Inflammatory macrophage treated with lipopolysaccharide for 4 hours (primary cell): ENCODE measurements at places on chromosomes 12 and 14.

- peak; percentile 17 for DNase-seq
These were observed at the start of gene TPH2 for GRCh38 chr12:71938728-71939385. Gene TPH2 (plus strand): TSS chr12:71938845. CDS start chr12:71938987, 142 bp downstream.

DNA sequence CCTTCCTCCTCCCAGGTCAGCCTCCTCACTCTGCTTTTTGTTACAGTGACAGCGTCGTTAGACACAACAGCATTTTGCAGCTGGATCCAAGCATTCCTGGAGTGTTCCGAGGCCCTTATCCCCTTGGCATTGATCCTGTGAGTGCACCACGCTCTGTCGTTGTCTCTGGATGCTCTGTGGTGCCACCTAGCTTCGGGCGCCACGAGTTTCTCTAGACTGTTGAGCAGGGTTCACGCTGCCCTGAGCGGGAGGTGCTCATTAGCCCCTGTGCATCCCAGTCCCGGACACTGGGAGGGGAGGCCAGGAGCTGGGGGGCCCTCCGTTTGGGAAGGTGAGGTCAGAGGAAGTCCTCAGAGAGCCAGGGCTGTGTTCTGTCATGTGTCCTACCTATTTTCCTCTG lies 17.3 kb upstream of the DNAH10 start:
- DNase-seq = peak; percentile 18

GRCh38 chr12:92757597-92758121 lies 54.9 kb downstream of the PLEKHG7 start:
- DNase-seq = no peak

- DNase-seq = no peak
These were observed 50.1 kb downstream of the LRCOL1 start for GRCh38 chr12:132560364-132560613.

- DNase-seq = no peak
These were observed 3.4 kb downstream of the GALNT16 start for GRCh38 chr14:69263364-69263763.

DNA sequence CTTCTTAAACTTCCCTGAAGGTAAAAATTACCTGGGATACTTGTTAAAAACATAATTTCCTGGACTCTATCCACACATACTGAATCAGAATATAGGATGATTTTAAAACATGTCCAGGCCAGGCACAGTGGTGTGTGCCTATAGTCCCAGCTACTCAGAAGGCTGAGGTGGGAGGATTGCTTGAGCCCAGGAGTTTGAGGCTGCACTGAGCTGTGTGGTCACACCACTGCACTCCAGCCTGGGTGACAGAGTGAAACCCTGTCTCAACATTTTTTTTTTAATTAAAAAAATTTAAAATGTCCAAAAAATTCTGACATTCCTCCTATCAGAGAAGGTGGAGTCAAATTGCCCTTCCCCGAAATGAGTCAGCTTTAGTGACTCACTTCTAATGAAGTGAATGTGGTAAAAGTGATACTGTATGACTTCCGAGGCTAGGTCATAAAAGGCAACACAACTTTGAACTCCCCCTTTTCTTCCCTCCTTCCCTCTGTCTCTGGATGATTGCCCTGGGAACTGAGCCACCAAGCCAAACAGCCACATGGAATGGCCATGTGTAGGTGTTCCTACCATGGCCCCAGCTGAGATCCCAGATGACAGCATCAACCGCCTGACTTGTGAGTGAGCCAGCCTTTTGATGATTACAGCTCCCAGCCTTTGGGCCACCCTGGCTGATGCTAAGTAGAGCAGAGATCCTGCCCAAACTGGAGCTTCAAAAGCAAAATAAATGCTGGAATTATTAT lies 36.3 kb downstream of the LIMA1 start:
- peak; percentile 84 for DNase-seq

- DNase-seq = no peak
These were observed 23.5 kb downstream of the FZD10 start for GRCh38 chr12:130185455-130186391.

DNA sequence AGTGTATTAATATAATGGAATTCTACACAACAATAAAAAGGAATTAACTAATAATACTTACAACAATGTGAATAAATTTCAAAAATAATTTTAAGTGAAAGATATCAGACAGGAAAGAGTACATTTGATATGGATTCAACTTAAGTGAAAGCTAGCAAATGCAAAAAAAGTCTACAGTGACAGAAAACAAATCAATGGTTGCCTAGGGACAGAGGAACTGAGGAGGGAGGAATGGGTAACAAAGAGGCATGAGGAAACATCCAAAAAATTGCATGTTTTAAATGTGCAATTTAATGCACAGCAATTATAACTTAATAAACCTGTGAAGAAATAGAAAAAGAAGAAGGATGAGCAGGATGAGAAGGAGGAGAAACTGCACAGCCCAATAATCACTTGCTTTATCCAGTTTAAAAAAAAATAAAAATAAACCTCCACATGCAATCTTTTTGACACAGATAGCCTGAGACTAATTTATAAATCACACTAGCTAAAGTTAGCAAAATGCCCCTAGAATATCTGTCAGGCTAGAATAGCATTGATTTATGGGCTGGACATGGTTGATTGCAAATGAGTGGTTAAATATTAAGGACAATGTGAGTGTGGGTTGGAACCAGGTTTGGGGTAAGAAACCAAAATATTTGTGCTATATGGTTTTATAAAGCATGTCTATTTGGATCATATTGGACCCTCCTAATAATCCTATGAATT lies 1089.1 kb downstream of the TRHDE start:
- no peak for DNase-seq

- DNase-seq = peak; percentile 81
These were observed 3.9 kb upstream of the LRP1 start for GRCh38 chr12:57124261-57124877.

DNA sequence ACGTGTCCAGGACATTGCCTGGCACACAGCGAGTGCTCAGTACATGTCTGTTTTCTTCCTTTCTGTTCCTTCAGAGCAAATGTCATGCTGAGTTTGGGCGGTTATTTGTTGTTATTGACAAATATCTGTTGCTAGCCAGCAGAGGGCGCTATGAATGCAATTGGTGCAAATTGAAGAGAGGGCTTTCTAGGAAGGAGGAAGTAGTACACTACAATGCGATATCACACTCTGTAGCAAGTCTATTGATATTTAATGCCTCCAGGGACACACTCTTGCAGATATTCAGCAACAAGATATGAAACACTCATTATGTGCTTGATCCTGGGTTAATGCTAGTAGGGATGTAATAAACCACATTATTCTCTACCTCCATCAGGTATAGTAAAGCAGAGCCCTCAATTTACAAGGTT lies 267.3 kb upstream of the SRRM4 start:
- peak; percentile 54 for DNase-seq
